NCI-H2107 (cell line): ENCODE measurements at places on chromosomes 2 and 18.

GRCh38 chr2:199704358-199705238 is 146.4 kb downstream of the FTCDNL1 start:
- DNase-seq: no peak

DNA sequence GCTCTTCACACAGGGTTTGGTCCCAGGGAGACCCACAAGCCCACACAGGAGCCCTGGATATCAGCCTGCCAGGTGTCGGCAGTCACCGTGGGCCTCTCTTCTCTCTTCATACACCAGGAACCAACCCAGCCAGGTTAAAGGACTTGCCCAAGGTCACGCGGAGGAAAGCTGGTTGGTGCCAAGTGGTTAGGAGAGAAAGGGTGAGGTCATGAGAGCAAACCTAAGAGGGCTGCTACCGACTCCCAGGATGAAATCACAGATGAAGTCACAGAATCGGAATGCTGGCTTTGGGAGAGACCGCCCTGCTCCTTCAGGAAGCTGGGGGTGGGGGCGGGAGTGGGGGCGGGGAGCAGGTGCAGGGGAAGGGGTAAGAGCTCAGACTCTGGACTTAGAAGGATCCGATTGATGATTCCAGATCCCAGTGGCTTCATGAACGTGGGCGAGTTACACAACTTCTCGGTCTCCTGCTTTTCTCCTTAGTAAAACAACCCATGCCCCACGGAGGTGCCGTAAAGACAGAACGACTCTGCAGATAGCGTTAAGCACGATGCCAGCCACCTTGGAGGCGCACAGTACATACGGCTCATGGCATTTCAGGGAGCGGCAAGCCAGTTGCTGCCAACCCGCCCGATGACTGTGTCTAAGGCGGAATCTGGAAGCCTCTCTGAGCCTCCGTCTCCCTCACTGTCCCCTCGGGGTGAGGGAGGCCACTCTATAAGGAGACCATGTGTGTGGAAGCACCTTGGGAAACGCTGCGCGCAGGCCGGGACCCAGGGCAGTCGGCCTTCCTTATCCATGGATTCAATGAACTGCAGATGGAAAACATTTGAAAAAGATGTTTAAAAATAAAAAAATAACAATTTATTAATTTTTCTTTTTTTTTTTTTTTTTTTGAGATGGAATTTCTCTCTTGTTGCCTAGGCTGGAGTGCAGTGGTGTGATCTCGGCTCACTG is 23.0 kb upstream of the TAF1B start:
- DNase-seq: no peak

DNA sequence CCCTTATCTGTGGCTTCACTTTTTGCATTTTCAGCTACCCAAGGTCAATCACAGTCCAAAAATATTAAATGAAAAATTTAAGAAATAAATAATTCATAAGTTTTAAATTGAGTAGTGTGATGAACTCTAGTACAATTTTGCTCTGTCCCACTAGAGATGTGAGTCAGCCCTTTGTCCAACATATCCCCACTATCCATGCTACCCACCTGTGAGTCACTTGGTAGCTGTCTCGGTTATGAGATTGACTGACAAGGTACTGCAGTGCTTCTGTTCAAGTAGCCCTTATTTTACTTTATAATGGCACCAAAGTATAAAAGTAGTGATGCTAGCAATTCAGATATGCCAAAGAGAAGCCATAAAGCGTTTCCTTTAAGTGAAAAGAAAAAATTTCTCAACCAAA is 28.8 kb downstream of the ADCY3 start:
- no peak for DNase-seq

GRCh38 chr2:70078384-70078783 is 8.9 kb upstream of the PCBP1 start:
- DNase-seq: no peak

DNA sequence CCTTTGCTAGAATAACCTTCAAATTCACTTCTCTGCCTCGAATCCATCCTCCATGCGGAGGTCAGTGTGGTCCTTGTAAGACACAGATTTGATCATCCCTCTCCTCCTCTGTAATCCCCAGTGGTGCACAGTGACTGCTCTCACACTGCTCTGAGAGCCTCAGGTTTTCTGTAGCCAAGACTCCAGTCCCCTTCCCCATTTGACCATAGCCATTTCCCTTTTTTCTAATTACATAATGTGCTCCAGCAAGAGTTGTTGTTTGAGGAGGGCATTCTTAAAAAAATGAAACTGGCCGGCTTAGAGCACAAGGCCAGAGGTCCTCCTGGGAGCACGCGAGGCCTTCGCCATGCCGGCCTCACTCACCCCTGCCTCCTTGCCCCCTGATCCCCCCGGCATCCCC is 34.7 kb upstream of the LPIN1 start:
- DNase-seq: no peak

DNA sequence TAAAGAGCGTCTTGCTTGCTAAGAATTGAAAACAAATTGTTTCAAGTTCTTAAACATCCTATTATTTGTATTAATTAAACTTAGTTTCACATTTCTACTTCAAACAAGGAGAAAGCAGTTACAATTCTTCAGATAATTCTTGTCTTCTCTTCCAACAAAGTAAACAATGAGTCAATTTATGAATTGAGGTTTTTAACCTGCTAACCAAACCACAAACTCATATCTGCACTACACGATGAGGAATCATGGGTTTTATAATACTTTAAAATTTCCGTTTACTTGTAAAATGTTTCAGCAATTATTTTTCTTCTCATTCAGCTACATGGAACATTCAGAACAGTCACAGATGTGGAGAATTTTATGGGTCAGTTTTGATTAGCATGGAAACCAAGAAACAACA is 114.2 kb downstream of the SPIRE1 start:
- DNase-seq: no peak

DNA sequence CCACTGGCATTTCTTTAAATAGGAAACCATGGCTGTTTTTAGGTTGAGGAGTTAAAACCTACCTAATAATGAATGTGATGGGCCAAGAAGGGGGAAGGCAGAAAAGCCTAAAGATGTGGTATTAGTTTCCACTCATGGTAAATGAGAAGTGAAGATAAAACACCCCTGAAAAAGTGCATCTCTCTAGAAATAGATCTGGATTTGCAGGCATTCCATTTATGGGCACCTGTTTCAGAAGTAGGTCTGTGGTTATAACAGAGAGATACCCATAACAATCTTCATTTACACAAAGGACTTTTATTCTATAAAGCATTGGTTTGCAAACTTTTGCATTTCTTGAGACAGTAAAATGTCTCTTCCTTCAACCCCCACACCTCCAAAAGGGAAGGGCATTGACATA is 62.1 kb downstream of the PRKCE start:
- no peak for DNase-seq

DNA sequence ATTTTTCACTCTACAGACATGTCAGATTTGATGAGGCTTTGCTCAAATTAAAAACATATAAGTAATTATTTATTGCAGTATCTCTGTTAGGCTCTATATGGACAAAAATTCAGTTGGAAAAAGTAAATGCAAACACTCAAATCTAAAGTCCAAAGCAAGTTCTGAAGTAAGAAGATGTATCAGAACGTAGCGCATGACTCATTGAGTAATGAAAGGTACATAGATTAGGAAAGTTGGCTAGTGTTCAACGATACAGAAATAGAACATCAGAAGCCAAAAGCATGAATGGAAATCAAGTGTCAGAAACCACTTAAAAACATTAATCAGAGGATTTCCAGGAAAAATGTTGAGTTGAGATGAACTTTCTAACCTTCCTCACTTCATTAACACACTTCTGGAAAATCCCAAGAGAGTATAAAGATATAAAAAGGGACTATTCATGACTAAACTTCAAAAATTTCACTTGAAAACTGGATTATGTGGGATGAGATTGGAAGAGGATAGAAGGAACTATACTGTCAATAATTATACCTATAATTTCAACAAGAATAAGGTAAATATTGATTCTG is 494.1 kb downstream of the LRRTM4 start:
- DNase-seq: no peak
